ENCODE measurements at places on chromosomes 4 and X. TPM values are rescaled to one million over a fixed set of nuclear protein-coding genes. Genes with fewer than 3 reads are reported as not detected.
A peak's percentile ranks its signal among the peaks of the same experiment; 100 is the strongest.

Gene NLGN4X
- polyA plus RNA-seq = 7.2 TPM

DNA sequence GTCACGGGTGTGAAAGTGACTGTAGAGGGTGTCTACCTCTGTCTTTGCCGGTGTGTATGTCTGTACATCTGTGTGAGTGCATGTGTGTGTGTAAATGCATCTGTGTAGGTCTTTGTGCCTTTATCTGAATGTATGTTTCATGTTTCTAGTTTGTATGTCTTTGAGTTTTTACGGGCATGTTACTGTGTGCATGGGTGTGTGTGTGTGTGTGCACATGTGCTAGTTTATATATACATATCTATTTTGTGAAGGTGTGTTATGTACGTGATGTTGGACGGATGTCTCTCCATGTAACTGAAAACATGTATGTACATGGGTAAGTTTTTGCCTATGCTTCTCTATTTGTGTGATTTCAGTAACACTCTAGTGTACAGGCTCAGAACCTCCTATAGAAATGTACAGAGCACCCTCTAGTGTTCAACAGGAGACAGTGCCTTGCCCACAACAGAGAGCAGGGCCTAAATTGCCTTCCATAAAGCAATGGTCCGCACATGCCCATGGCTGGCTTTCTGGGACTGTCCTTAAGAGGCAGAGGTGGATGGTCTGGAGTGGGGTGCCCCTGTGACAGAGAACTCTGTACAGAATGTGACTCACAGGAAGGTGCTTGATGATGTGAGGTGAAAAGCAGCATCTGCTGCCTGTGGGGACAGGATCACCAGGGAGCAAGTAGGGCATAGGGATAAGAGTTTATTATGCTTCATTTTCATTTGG is 343.5 kb downstream of the RAPGEF2 start:
- peak; percentile 50 for DNase-seq
- no peaks in the 10 kb centered on the region for H3K4me1 ChIP-seq
- no peak overlapping the region for H3K27ac ChIP-seq

DNA sequence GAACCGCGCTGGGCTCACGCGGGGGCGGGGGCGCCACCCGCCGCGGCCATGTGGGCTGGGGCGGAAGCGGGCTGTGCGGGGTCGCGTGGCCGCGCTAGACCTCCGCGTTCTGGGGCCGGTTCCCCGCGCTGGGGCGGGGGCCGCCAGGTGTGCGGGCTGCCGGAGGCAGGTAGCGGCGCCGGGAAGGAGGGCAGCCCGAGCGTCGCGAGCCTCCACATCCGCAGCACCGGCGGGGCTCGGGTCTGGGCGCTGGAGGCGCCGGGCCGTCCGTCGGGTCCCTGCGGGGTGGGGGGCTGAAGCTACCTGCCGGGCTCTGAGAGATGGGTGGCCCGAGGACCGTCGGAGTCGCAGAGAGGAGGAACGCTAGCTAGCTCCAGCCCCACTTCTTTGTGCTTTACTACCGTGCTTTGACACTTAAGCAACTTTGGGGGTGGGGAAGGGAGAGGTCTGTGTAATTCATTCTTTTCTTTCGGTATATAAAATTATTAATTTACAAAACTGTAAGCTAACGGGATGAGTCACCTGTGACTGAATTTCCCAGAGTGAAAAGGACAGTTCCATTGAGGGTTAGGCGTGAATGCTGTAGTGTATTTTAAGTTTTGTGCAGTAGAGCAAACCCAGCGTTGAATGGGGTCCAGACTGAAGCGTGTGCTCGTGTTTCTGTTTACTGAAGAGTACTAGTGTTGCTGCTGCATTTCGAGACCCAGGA is 689 bp downstream of the METAP1 start:
- H3K27ac ChIP-seq = peak overlapping the region; percentile 81
- peak overlapping the region; percentile 96 for H3K4me3 ChIP-seq
- H3K36me3 ChIP-seq = no peaks in the 10 kb centered on the region
- H3K27me3 ChIP-seq = no peaks in the 10 kb centered on the region

Gene FRAS1
- 12.9 TPM for polyA plus RNA-seq

DNA sequence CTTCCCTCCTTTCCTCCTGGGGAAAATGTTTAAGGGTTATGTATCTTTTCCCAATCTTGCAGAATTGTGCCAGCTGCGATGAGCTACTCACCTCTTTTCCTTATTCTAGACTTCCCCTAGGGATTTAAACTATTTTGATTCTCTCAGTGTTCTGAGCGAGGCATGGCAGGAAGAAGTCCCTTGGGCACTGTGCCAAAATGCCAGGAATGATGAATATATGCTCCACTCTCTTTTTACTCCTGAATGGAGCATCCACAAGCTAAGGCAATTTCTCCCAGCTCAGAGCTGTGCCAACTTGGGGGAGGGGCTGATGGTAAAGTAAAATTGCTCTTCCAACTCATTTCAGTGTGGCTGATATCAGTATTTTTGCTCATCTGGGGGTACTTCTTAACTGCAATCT is 4.0 kb upstream of the C4orf17 start:
- no peaks in the 10 kb centered on the region for H3K4me1 ChIP-seq
- H3K4me3 ChIP-seq = no peak overlapping the region
- H3K27me3 ChIP-seq = no peaks in the 10 kb centered on the region
- DNase-seq = no peak
- no peaks in the 10 kb centered on the region for H3K36me3 ChIP-seq

Gene TXK
- polyA plus RNA-seq = 4.9 TPM

- no peaks in the 10 kb centered on the region for H3K27me3 ChIP-seq
- no peak overlapping the region for H3K4me3 ChIP-seq
- no peaks in the 10 kb centered on the region for H3K4me1 ChIP-seq
Observed at GRCh38 chr4:9816285-9816684, 34.9 kb downstream of the DRD5 start.

- no peak for DNase-seq
- H3K36me3 ChIP-seq = peaks cover 12% of the 10 kb centered on the region
- no peak overlapping the region for H3K27ac ChIP-seq
- H3K4me3 ChIP-seq = no peak overlapping the region
- H3K4me1 ChIP-seq = peaks cover 8% of the 10 kb centered on the region
- no peaks in the 10 kb centered on the region for H3K27me3 ChIP-seq
Observed at GRCh38 chrX:18891548-18891945, 92.4 kb downstream of the PHKA2 start.

Gene EVC2
- 1.3 TPM for polyA plus RNA-seq

DNA sequence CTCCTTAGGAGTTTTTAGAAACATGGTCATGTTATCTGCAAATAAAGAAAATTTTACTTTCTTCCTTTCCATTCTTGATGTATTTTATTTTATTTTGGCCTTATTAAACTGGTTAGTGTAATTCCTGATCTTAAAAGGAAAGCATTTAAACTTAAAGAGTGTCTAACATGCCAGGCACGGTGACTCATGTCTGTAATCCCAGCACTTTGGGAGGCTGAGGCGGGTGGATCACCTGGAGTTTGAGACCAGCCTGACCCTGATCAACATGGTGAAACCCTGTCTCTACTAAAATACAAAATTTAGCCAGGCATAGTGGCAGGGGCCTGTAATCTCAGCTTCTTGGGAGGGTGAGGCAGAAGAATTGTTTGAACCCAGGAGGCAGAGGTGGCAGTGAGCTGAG is 281.3 kb downstream of the PTTG2 start:
- H3K4me1 ChIP-seq = peaks cover 14% of the 10 kb centered on the region
- no peak for DNase-seq
- H3K27ac ChIP-seq = no peak overlapping the region
- no peaks in the 10 kb centered on the region for H3K36me3 ChIP-seq
- no peak overlapping the region for H3K4me3 ChIP-seq

DNA sequence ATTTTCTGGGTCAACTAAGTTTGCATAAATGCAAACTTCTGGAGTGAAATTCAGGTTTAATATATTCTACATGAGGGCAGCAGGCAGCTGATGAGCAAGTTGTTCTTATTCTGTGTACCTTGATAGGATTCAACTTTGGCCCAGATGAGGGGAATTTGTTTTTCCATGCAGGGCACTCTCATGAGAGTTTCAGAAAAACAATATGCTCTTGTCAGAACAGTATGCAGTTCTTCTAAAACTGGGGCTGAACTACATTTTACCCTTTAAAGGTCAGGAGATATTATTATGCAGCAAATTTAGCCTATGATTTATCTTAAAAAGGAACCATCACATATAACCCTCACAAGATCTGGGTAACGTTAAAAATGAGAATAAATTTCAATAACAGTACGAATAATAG is 19.2 kb downstream of the GPRIN3 start:
- H3K36me3 ChIP-seq = no peaks in the 10 kb centered on the region
- H3K27me3 ChIP-seq = no peaks in the 10 kb centered on the region
- no peak for DNase-seq
- peaks cover 3% of the 10 kb centered on the region for H3K4me1 ChIP-seq
- no peak overlapping the region for H3K27ac ChIP-seq

- H3K4me1 ChIP-seq = peaks cover 43% of the 10 kb centered on the region
- DNase-seq = peak; percentile 57
- no peaks in the 10 kb centered on the region for H3K27me3 ChIP-seq
- no peak overlapping the region for H3K4me3 ChIP-seq
- H3K36me3 ChIP-seq = no peaks in the 10 kb centered on the region
Observed at GRCh38 chr4:89572224-89572858, 264.6 kb downstream of the SNCA start.

DNA sequence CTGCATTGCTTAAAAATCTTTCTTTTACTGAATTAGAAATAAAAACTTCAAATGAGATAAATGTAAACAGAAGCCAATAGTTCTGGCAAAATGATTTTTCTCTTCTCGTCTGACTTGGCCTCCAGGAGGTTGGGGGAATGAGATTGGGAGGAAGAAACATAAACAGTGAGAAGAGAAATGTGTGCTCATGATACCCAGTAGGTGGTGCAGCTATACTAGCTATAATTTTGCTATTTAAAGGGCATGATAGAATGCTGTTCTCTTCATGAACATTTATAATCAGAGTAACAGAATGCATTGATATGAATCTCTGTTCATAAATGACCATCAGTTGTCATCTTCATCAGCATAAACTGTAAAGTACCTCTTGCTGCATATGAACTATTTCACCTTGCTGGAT is 85.5 kb downstream of the TACR3 start:
- no peak overlapping the region for H3K4me3 ChIP-seq
- H3K27ac ChIP-seq = no peak overlapping the region
- H3K36me3 ChIP-seq = no peaks in the 10 kb centered on the region
- H3K4me1 ChIP-seq = no peaks in the 10 kb centered on the region
- DNase-seq = no peak

GRCh38 chr4:146095860-146096259 is 79.7 kb upstream of the LSM6 start:
- peak overlapping the region; percentile 66 for H3K27ac ChIP-seq
- no peaks in the 10 kb centered on the region for H3K36me3 ChIP-seq
- peaks cover 20% of the 10 kb centered on the region for H3K4me1 ChIP-seq
- H3K4me3 ChIP-seq = no peak overlapping the region

- peaks cover 8% of the 10 kb centered on the region for H3K4me1 ChIP-seq
- H3K4me3 ChIP-seq = peak overlapping the region; percentile 83
- peak overlapping the region; percentile 87 for H3K27ac ChIP-seq
- no peaks in the 10 kb centered on the region for H3K36me3 ChIP-seq
- DNase-seq = no peak
- H3K27me3 ChIP-seq = no peaks in the 10 kb centered on the region
Observed at GRCh38 chrX:53421772-53422085, 725 bp downstream of the SMC1A start.

GRCh38 chrX:3962511-3963311 is 249.3 kb upstream of the PRKX start:
- no peak overlapping the region for H3K27ac ChIP-seq
- H3K4me3 ChIP-seq = no peak overlapping the region
- DNase-seq = no peak
- no peaks in the 10 kb centered on the region for H3K27me3 ChIP-seq
- H3K36me3 ChIP-seq = no peaks in the 10 kb centered on the region

DNA sequence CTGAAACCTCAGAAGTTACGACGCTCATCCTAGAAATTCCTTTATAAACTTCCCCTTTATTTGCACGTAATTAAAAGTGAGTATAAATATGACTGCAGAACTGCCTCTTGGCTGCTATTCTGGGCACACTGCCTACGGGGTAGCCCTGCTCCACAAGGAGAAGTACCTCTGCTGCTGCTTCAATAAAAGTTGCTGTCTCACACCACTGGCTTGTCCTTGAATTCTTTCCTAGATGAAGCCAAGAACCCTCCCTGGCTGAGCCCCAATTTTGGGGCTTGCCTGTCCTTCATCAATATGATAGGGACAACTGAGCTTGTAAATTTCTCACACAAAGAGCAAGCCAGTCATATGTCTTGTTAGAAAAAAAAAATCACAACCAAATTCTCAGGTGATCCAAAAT is 115.8 kb downstream of the VEGFC start:
- H3K4me3 ChIP-seq = no peak overlapping the region
- no peak overlapping the region for H3K27ac ChIP-seq
- no peaks in the 10 kb centered on the region for H3K36me3 ChIP-seq
- no peaks in the 10 kb centered on the region for H3K4me1 ChIP-seq
- H3K27me3 ChIP-seq = no peaks in the 10 kb centered on the region

Gene CDS1
- 59.6 TPM for polyA plus RNA-seq

- no peak overlapping the region for H3K4me3 ChIP-seq
- H3K27ac ChIP-seq = no peak overlapping the region
- no peaks in the 10 kb centered on the region for H3K27me3 ChIP-seq
- H3K4me1 ChIP-seq = peaks cover under 1% of the 10 kb centered on the region
Observed at GRCh38 chr4:69120870-69121269, 24.6 kb downstream of the UGT2B7 start.

DNA sequence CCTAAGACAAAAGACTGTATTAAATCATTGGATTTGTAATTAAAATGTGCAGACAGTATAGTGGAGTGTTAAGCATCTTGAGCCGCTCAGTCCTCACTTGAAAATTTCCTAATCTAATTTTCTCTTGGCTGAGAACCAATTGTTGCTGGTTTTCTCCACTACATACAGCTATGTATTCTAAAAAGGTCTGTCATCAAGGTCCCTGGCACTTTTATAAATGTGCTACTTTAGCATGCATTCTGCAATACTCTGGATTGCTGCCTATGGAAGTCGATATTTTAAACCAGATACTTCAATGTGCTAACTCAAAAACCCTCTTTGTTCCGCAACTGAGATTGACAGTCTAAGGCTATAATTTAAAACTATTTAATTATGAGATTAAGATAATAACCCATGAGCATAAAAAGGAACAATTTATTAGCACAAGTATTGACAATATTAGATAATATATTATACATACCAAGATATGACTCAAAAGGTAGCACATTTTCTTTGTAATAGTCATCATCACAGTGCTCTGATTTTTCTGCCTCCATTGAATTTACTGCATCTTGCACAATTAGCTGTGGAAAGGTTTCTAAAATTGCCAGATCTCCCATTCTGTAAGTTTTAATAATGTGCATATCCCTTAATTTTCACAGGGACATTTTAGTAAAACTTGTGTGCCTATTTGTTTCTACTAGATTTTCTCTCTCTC is 815.1 kb downstream of the ADGRL3 start:
- no peak for DNase-seq
- H3K27me3 ChIP-seq = no peaks in the 10 kb centered on the region
- H3K36me3 ChIP-seq = no peaks in the 10 kb centered on the region
- no peak overlapping the region for H3K4me3 ChIP-seq
- H3K4me1 ChIP-seq = no peaks in the 10 kb centered on the region

Gene NLGN3
- 3.8 TPM for polyA plus RNA-seq

DNA sequence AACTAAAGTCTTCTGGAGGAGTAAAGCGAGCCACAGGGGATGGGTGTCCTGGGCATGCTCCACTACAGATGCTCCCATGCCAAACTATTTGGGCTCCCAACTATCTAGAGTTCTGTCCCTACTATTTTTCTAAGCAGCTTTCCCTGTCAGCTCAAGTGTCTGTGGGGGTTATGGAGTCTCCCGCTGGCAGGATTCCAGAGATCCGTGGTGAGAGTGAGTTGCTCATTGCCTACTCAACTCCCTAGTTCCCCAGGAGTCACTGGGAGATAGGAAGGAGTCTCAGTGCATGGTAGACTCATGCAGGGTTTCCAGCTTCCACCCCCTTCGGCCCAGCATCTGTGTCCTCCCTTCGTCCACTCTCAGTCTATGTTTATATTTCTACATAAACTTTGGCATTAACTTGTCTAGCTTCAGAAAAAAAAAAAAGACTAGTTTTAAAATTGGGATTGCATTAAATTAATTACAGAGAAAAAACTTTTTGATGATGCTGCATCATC is 55.1 kb upstream of the INPP4B start:
- no peaks in the 10 kb centered on the region for H3K4me1 ChIP-seq
- DNase-seq = no peak
- no peaks in the 10 kb centered on the region for H3K36me3 ChIP-seq
- no peaks in the 10 kb centered on the region for H3K27me3 ChIP-seq
- no peak overlapping the region for H3K27ac ChIP-seq

Measured in large intestine (tissue), 12 donors.